ENCODE measurements at places on chromosomes 7 and 10. TPM values are rescaled to one million over a fixed set of nuclear protein-coding genes. Genes with fewer than 3 reads are reported as not detected.

The STAG3 gene
- total RNA-seq: not detected

The MASTL gene
- total RNA-seq: 19.6 TPM

The MRPS24 gene
- 106 TPM for total RNA-seq

The TMEM229A gene
- total RNA-seq: not detected

The PON3 gene
- total RNA-seq: 0.77 TPM

The IFIT1B gene
- not detected for total RNA-seq

The NOD1 gene
- total RNA-seq: 5.0 TPM

The ACSL5 gene
- not detected for total RNA-seq

The CAMK2B gene
- 0.15 TPM for total RNA-seq

The AMPH gene
- not detected for total RNA-seq

The TAS2R3 gene
- 0.78 TPM for total RNA-seq

The DYNC1I1 gene
- not detected for total RNA-seq

The HABP2 gene
- not detected for total RNA-seq

The SPDYE8 gene
- 0.52 TPM for total RNA-seq

The PAX4 gene
- total RNA-seq: not detected

The SPDYE16 gene
- total RNA-seq: not detected

The TASOR2 gene
- total RNA-seq: 86.6 TPM

The PALD1 gene
- total RNA-seq: 6.6 TPM

The AP1S1 gene
- total RNA-seq: 143 TPM

The ST8SIA6 gene
- 0.57 TPM for total RNA-seq

The MYL10 gene
- not detected for total RNA-seq

The FGFBP3 gene
- 1.6 TPM for total RNA-seq

The TFR2 gene
- total RNA-seq: 1.4 TPM

The MMP21 gene
- not detected for total RNA-seq

The CCDC201 gene
- not detected for total RNA-seq

The FAS gene
- 20.3 TPM for total RNA-seq

The PNLIP gene
- not detected for total RNA-seq

The ACBD5 gene
- total RNA-seq: 30.9 TPM

The LIPK gene
- total RNA-seq: not detected

The PRLHR gene
- total RNA-seq: not detected

The STEAP2 gene
- 2.2 TPM for total RNA-seq

The AKR1C2 gene
- total RNA-seq: 823 TPM

The HKDC1 gene
- 7.6 TPM for total RNA-seq

The RAB11FIP2 gene
- total RNA-seq: 41.0 TPM

The UTF1 gene
- total RNA-seq: not detected

The COBL gene
- total RNA-seq: 23.8 TPM

The IQUB gene
- total RNA-seq: 0.43 TPM

The SORCS1 gene
- 0.20 TPM for total RNA-seq

The HOXA3 gene
- 5.8 TPM for total RNA-seq

The PTPN20 gene
- 21.1 TPM for total RNA-seq

The RBM33 gene
- 22.9 TPM for total RNA-seq

The EVX1 gene
- 0.12 TPM for total RNA-seq

The ARHGEF35 gene
- 0.84 TPM for total RNA-seq

The DNMBP gene
- total RNA-seq: 13.5 TPM

The FLNC gene
- total RNA-seq: 0.57 TPM

The FEZF1 gene
- total RNA-seq: 0.17 TPM

The NUDT13 gene
- total RNA-seq: 6.3 TPM

The CYP26C1 gene
- total RNA-seq: 0.23 TPM

Measured in NCI-H460 (cell line).